T-helper 2 cell treated with Interferon-gamma antibody and Interleukin-4, amounts not matched to agents 100 ng/mL and 5 ng/mL, for 36 hours (primary cell): ENCODE measurements at places on chromosomes 3 and 15. TPM values are rescaled to one million over a fixed set of nuclear protein-coding genes. Genes with fewer than 3 reads are reported as not detected.

The SYNPR gene
- not detected in 2 replicates for total RNA-seq

The KLHL40 gene
- total RNA-seq, result not detected in 2 replicates

The TLR9 gene
- total RNA-seq, result 0.25 TPM in 1 of 2 replicates, not detected in the other

The RASL12 gene
- total RNA-seq, result not detected in 2 replicates

The TM4SF4 gene
- not detected in 2 replicates for total RNA-seq

The OR4M2 gene
- not detected in 2 replicates for total RNA-seq

The ELL3 gene
- total RNA-seq, result 0.64 and 1.4 TPM in 2 replicates

The CPLX3 gene
- total RNA-seq, result 0.25 TPM in 2 replicates

The SLCO2A1 gene
- not detected in 2 replicates for total RNA-seq

The CHST13 gene
- total RNA-seq, result not detected in 2 replicates

The CTXN2 gene
- 0.05 TPM in 1 of 2 replicates, not detected in the other for total RNA-seq

The TYRO3 gene
- 1.3 and 2.1 TPM in 2 replicates for total RNA-seq

The CD200R1 gene
- total RNA-seq, result 12.3 and 13.1 TPM in 2 replicates

The H1-8 gene
- not detected in 2 replicates for total RNA-seq

The U2SURP gene
- total RNA-seq, result 134 and 144 TPM in 2 replicates

The C3orf80 gene
- total RNA-seq, result 0.14 and 0.16 TPM in 2 replicates

The CLRN1 gene
- total RNA-seq, result not detected in 2 replicates

The HIGD2B gene
- total RNA-seq, result 0.16 TPM in 1 of 2 replicates, not detected in the other
